Stimulated activated CD8-positive, alpha-beta memory T cell treated with anti-CD3 and anti-CD28 coated beads, Interleukin-15, amount 100 ng/mL, for 4 hours (primary cell): ENCODE measurements at places on chromosomes 5 and 9.

GRCh38 chr9:14907696-14908095, 2.5 kb downstream of the FREM1 start:
- DNase-seq, result no peak

GRCh38 chr5:71949772-71950171, 157.5 kb upstream of the MAP1B start:
- DNase-seq, result no peak

DNA sequence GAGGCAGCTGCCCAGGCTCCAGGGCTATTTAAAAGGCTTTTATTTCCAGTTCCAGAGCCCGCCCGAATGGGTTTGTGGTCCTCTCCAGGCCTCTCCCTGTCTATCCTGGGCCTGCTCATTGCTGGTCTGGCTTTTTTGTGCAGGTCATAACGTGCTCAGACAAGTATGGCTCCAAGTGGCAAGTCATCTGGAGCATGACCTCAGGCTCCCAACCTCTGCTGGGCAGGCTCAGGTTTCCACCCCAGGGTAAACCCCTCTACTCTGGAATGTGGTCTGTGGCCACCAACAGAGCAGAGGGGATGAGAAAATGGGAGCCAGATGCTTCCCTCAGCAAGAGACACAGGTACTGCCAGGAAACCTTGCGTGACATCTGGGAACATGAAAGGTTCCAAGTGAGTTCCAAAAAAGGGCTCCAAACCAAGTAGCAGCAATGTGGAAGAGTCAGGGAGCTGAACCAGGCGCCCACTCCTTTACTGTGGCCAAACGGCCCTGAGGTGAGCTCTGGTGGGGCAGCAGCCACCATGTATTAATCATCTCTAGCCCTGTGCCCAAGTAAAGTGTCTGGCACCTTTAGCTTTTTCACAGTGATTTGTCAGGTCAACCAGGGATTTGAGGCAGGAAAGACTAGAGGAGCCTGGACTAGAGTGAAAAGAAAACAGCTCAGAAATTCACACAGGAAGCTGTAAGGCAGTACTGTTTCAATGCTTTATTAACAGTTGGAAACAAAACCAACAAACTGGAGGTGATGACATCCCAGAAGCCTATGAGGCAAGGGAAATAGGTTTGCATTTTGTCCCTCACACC, 25.7 kb downstream of the PCDHGC5 start:
- DNase-seq, result no peak

- DNase-seq, result no peak
Observed at GRCh38 chr5:89043676-89044075, 160.7 kb upstream of the MEF2C start.

- no peak for DNase-seq
Observed at GRCh38 chr5:77669677-77670076, 31.2 kb upstream of the OTP start.

- DNase-seq, result peak; percentile 86
Observed at GRCh38 chr9:136363106-136363948, at the start of gene DNLZ. Gene DNLZ, minus strand, starts transcription at chr9:136363744. Its CDS starts 30 bp downstream, at chr9:136363714.

- no peak for DNase-seq
Observed at GRCh38 chr5:80703747-80704146, 49.0 kb upstream of the DHFR start.

DNA sequence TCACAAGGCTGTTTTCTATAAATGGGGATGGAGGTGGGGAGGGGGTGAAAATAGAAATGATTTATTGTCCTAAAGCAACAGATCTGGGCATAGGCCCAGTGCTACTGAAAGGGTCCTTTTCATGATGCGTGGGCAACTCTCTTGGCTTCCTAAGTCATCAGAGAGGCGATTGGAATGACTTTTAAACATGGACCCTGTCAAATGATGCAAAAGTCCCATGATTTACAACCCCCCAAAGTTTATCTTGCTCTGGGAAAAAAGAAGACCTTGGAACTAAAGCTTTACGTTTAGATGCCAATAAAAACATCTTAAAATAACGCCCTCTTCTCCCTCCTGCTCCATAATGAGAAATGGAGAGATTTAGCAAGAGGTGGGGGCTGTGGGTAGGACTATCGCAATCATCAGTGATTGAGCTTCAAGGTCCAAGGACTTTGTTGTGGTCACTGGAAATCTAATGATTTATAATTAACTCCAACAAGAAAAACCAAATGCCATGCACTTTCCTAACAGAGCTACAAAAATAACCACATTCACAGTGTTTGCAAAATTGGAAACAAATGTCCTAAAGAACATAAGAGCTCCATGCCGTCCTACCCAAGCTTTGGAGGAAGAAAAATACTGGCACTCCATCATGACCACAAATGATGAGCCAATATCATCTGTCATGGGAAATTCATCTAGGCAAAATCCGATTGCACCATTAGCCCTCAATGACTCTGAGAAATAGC, 167.5 kb upstream of the CLINT1 start:
- DNase-seq, result no peak

DNA sequence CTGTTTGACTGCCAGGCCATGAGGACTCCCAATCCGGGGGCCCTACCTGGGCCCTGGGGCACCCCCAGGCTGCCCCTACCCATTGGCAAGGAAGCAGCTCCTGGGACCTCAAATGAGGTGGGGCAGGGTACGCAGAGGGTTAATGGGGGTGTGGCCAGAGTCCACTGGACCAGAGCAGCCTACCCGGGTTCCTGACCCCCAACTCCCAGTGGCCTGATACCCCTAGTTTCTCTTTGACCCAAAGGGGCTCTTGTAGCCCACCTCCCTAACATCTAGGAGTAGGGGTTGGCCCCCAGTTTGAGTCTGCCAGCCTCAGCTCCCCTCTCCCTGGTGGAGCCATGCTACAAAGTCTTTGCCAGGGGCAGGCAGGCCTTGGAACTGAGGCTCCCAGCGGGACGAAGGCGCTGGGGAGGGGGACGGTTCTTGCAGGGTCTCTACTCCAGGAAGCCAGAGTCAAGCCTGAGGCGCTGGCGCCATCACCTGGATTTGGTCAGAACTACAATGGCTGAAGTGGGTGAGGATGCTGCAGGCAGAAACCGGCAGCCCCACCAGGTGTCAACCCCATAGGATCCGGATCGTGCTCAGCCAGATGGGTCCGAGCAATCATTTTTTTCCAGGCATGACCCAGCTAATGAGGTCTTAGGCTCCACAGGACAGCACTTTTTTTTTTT, 8.4 kb upstream of the CERCAM start:
- no peak for DNase-seq

- DNase-seq, result no peak
Observed at GRCh38 chr9:134182554-134183085, 18.3 kb upstream of the RNU6ATAC start.

DNA sequence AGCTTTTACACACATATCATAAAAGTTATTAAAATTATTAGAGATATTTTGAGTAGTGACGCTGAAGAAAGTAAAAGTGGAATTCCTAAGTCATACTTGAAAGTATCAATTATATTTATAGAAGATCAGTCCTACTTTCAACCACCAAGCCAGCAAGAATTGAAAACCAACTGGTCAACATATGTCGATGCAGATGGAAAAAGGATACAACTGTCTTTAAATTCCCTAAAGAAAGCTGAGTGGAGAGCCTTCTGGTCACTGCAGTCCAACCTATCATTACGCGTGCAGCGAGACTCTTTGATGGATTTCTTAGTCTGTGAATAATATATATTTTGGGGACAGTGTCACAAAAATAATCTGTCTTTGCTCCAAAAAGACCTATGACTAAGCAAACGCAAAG, 15.3 kb downstream of the MEF2C start:
- no peak for DNase-seq

GRCh38 chr9:130963916-130964315, 24.9 kb upstream of the FIBCD1 start:
- no peak for DNase-seq

DNA sequence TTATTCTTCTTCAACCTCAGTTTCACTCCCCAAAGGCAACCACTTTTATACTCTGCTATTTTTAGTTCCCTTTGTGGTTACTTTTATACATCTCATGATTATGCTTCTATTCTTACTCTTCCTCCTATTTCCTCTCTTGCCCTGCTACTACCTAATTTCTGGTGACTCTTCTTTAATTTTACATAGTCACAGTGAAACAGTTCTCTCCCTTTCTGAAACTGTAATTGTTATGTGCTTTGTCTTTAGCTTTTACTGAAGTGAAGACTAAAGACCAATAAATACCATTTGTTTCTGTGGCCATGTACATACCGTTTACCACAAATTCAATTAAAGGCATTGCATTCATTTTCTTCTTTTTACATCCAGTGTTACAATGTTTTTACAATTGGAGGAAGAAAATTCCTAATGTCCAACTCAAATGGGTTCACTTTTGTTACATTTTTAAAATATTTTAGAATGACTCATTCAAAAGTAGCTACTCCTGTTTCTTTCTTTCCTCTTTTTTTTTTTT, 410.6 kb downstream of the PSAT1 start:
- no peak for DNase-seq

GRCh38 chr9:100586093-100586492, 8.2 kb downstream of the CAVIN4 start:
- no peak for DNase-seq

- no peak for DNase-seq
Observed at GRCh38 chr9:1979741-1980367, 35.3 kb upstream of the SMARCA2 start.

GRCh38 chr5:107616213-107616612, 54.5 kb downstream of the EFNA5 start:
- no peak for DNase-seq

DNA sequence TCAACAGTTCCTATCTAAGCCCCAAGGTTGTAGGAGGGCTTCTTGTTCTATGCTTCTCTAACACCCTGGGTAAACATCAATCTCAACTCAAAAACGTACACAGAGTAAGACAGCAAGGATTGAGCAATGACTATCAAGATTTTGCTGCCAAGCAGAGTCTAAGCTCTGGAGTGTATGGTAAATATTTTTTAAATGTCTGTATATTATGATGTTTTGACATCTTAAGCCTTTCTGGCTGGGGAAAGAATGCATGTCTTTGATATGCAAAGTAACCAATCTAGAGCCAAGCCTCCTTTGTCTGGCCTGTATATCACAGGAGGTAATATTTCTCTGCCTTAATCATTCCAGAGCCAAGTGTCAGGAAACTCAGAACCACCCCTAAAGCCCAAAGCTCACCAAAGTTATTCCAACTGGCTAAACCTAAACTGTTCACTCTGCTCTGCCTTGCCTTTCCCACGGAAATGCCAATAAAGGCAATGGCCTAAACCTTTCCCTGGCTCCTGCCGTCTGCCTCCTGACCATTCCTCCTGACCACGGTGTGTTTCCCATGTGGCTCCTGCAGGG, 45.2 kb downstream of the YIPF5 start:
- DNase-seq, result no peak

DNA sequence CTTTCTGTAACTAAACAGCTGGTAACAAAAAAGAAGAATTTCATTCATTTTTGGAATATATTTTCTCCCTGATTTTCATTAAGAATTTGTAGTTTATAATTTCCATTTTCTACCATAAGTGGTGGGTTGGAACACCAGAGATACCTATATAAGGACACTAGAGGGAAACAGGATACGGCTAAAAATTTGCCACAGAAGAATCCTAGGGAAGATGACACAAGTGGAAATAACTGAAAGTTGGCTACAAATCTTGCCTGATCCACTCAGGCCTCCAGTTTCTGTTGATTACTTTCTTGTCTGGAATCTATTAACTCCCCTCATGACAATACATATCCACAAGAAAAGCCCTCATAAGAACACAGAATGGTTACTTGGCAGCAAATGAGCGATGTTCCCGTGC, 46.8 kb downstream of the FREM1 start:
- no peak for DNase-seq

- DNase-seq, result no peak
Observed at GRCh38 chr5:82925061-82925411, 152.2 kb downstream of the TMEM167A start.

DNA sequence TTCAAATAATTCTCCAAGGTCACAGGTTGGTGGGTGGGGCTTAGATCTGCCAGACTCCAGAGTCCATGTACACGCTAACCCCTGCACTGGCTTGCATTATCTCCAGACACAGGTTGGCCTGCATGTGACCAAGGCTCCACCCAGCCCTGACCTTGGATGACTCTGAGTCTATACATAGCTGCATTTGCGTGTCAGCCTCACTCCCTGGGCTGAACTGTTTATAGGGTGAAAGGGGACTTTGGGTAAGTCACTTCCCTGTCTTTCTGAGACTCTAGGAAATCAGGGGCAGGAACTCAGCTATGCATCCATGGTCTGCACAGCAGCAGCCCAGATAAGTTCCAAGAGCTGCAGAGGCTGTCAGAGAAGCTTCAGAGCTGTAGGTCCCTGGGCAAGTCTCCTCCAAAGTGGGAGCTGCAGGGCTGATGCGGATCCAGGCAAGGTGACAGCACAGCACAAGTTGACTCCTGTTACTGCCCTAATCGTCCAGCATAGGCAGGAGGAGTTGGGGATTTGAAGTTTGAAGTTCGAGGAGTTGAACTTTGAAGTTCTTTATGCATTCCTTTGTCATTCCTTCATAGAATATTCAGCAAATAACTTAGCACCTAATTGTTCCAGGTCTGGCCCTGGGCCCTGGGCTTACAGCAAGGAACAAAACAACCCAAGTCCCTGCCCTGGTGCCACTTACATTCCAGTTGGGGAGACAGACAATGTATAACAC, 53.4 kb downstream of the SLC22A5 start:
- no peak for DNase-seq

GRCh38 chr5:72167804-72168203, 60.5 kb downstream of the MAP1B start:
- no peak for DNase-seq

DNA sequence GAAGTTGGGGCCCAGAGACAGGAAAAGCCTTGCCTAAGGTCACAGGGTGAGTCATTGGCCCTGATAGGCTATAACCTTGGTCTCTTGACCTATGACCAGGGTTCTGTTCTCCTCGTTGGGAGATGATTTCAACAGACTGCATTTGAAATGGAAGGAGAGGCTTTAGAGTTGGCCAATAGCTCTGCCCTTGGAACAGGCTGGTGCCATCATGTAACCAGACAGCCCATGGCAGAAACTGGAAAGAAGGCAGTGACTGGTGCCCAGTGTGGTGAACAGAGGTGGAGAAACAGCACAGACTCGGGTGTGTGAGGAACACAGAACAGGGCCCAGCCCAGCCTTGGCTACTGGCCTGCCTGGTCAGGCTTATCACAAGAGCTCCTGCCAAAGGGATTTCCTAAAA, 109.8 kb upstream of the SLC25A48 start:
- DNase-seq, result no peak

DNA sequence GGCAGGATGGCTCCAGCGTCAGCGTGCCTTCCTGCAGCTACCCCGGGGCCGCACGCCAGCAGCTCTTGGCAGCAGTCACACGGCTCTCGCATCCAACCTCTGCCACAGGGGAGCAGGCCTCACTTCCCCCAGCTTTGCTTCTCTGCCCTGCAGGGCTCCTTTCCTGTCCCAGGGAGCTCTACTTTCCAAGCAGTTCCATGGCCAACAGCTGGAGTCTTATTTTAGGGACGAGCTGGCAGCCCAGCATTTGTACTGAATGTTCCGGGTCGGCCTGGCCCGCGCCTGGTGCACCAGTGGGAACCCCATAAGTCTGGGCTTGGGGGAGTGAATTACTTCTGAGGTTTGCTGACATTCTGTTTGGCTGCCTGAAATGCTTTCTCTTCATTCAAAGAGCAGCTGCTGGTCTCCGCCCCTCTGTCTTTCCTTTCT, 34.6 kb downstream of the GADD45G start:
- no peak for DNase-seq
